Endothelial cell (in vitro differentiated cells): ENCODE measurements at places on chromosomes 3 and 15. TPM values are rescaled to one million over a fixed set of nuclear protein-coding genes. Genes with fewer than 3 reads are reported as not detected.

DNA sequence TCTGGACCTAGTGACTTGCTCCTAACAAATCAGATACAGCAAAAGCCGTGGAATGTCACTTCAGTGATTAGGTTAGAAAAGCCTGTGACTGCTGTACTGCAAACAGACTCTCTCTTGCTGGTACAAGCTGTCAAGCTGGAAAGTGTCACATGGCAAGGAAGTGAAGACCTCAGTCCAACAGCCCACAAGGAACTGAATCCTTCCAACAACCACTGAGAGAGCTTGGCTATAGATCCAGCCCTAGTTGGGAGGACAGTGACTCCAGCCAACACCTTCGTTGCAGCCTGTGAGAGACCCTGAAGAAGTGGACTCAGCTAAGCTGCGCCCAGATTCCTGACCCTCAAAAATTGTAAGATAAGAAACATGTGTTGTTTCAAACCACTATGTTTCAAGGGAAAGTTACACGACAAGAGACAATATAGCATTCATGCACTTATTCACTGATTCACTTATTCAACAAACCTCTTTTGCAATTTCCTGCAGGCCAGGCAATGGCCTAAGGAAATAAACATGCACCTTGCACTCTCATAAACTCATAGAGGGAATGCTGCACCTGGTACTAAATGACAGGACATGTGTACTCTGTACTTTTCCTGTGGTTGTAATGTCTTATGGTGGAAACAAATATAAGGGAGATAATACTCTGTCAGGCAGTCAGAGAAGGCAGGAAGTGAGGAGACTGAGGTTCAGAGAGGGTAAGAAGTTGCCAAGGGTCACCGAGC is 142.9 kb downstream of the CADPS start:
- no peak for DNase-seq

DNA sequence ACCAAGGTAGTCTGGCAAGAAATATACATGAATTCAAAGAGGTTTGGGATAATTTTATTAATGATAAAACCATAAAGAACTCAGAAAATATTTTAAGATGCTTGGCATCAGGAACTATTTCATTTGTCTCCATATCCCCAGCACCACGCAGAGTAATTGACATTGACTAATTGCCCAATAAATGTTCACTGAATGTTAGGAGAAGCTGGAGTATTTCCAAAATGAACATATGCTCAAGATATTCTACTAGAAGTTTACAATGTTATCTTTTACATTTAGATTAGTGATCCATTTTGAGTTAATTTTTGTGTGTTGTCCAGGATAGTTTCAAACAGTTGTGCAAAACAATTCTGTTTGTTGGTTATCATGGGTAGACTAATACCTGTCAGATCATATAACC is 298.8 kb upstream of the CTDSPL start:
- no peak for DNase-seq

DNA sequence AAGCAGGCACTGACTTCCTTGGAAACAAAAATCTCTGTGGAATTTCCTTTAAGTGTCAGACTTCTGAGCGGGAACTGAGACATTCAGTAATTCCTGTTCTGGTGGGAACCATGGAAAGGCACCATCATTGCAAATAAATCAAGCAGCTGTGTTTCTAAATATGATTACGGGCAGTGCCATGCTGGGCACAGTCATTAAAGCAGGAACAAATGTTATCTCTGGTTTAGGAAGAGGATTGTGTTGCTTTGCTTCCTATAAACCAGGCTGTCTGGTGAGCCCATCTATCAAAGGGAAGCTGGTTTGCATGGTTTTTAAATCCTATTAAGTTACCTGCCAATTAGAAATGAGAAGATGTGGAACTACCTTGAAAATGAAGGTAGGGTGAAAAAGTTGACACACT is 86.7 kb downstream of the EBLN2 start:
- no peak for DNase-seq

The KNG1 gene
- not detected for total RNA-seq

DNA sequence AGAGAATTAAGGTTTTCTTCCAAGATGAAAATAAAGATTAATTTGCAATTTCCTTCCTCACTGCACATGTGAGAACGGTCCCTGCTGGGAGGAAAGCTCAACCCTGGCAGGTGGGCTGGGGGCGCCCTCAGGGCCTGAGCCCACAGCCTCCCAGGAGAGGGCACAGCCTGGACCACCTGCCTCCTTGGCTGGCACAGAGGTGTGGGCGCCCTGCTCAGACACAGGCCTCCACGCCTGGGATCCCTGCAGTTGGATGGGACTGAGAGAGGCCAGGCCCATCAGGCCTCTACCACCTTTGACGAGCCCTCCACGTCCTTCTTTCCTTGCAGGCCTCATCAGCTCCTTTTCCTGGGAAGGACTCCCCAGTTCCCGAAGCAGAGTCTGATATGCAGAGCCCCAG is 46.4 kb downstream of the DNAJB8 start:
- DNase-seq, result no peak

The LDHAL6B gene
- total RNA-seq, result not detected

DNA sequence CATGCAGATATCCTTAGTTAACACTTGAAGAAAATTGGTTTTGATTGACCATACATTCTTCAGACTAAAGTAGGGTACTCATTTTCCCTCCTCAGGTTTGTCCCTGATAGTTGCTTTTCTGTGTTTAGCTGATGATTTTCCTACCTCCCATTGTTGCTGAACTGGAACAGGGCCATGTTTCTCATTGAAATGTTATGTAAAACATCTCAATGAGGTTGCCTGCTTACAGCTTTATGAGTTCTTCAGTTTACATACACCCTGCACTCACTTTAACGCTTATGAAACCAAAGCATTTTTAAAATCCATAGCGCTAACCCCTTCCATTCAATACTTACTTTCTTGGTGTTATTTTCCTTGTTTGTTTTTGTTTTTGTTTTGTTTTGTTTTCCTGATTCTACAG is 61.9 kb downstream of the HMG20A start:
- no peak for DNase-seq

DNA sequence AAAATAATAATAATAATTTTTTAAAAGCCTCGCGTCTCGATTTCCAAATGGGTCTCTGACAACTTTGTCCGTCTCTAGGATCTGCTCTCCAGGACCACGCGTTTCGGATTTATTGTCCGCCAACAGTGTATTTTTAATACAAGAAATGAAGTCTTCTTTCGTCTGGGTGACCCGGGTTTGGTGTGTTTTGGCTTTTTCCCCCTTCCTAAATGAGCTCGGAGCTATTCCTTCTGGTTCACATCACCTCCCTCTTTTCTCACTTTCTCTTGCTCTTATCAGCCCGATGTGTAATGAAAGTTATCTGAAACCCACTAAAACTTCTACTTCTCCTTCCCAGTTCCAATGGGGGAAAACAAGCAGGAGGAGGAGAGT is 516.7 kb downstream of the MECOM start:
- no peak for DNase-seq

The C2CD4A gene
- total RNA-seq, result 0.18 TPM

DNA sequence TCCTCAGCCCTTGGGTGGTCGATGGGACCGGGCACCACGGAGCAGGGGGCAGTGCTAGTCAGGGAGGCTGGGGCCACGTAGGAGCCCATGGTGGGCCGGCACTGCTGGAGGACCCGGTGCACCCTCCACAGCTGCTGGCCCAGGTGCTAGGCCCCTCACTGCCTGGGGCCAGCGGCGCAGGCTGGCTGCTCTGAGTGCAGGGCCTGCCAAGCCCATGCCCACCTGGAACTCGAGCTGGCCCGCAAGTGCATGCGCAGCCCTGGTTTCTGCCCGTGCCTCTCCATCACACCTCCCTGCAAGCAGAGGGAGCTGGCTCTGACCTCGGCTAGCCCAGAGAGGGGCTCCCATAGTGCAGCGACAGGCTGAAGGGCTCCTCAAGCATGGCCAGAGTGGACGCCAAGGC is 42.1 kb downstream of the KLHDC8B start:
- no peak for DNase-seq

DNA sequence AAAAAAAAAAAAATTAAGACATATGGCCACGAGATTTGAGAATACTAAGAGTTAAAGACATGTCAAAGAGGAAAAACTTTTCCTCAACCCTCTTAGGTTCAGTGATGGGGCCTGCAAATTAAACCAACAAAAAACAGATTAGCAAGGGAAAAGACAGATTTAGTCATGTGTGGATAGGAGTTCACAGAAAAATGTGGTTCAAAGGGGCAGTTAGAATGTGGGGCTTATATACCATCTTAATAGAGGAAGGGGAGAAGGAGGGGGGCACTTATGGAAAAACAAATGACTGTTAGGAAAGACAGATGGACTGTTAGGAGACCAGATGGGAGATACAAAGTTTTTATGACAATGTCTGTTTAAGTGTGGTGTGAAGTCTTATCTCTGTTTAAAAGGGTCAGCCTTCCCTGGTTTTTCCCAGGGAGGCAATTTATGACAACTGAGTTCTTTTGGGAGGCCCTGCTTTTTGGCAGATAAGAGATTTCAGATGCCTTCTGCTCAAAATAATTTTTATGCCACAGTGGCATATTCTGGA is 68.7 kb upstream of the FURIN start:
- no peak for DNase-seq

DNA sequence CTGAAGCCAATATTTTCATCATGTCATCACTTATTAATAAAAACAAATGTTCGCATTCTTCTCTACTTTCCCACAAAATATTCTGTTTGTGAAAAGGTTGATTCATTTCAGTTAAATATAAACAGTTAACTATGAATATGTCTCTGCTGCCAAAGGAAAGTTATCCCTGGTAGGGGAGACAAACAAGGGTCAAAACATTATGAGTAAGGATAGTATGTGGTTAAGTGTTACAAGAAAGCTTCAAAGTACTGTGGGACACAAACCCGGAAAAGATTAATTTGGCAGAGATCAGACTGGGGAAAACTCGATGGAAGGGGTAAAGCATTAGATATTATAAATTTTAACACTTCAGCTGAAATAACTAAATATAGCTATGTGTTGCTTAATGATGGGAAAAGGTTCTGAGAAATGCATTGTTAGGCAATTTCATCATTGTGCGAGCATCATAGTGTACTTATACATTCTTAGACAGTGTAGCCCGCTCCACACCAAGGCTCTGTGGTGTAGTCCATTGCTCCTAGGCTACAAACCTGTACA is 436.5 kb upstream of the TBL1XR1 start:
- no peak for DNase-seq

DNA sequence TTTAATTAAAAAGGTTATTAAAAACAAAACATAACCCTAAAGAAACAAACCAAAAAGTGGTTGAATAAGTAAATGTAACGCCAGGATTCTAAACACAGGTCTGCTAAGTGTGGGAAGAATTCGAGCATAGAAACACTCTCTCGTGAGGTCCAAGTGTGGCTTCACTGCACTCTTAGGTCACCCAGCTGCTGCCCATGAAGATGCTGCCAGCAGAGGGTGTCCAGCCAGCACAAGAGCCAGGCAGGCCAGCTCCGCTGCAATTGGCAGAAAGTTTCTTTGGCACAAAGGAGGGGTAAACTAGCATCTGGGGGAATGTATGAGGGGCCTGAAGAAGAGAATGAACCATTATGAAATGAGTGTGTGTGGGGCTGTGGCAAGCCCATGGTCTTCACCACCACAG is 215.7 kb upstream of the FEZF2 start:
- DNase-seq, result no peak

The MYD88 gene
- total RNA-seq, result 51.0 TPM

The LIPC gene
- not detected for total RNA-seq

GRCh38 chr3:20258371-20258770 is 72.4 kb upstream of the SGO1 start:
- no peak for DNase-seq

GRCh38 chr15:48131324-48131723 is 10.5 kb downstream of the SLC24A5 start:
- DNase-seq, result no peak

The ARGFX gene
- total RNA-seq, result not detected

- DNase-seq, result no peak
Measured at GRCh38 chr15:70801109-70801508, 37.8 kb upstream of the UACA start.

- no peak for DNase-seq
Measured at GRCh38 chr15:39432026-39432425, 148.9 kb upstream of the THBS1 start.

The SLC22A13 gene
- total RNA-seq, result 0.21 TPM

- DNase-seq, result no peak
Measured at GRCh38 chr15:33357845-33358244, 47.1 kb downstream of the RYR3 start.

DNA sequence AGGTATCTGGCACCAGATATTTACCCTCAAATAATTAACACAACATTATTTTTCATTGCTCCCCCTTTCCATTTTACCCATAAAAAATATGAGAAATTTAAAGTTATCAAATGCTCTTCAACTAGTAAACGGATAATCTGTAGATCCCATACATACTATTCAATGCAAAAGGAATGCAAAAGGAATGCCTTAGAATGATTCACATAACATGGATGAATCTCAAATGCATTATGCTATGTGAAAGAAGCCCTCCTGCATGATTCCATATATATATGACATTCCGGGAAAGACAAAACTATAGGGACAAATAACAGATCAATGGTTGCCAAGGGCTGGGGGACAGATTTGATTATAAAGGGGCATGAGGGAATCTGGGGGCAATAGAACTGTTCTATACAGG is 195.7 kb downstream of the STT3B start:
- DNase-seq, result no peak

- DNase-seq, result no peak
Measured at GRCh38 chr3:173913397-173913796, 515.9 kb downstream of the NLGN1 start.

The ST8SIA2 gene
- 4.1 TPM for total RNA-seq

The GHSR gene
- total RNA-seq, result not detected

- no peak for DNase-seq
Measured at GRCh38 chr3:45988362-45988761, 7.3 kb downstream of the FYCO1 start.

DNA sequence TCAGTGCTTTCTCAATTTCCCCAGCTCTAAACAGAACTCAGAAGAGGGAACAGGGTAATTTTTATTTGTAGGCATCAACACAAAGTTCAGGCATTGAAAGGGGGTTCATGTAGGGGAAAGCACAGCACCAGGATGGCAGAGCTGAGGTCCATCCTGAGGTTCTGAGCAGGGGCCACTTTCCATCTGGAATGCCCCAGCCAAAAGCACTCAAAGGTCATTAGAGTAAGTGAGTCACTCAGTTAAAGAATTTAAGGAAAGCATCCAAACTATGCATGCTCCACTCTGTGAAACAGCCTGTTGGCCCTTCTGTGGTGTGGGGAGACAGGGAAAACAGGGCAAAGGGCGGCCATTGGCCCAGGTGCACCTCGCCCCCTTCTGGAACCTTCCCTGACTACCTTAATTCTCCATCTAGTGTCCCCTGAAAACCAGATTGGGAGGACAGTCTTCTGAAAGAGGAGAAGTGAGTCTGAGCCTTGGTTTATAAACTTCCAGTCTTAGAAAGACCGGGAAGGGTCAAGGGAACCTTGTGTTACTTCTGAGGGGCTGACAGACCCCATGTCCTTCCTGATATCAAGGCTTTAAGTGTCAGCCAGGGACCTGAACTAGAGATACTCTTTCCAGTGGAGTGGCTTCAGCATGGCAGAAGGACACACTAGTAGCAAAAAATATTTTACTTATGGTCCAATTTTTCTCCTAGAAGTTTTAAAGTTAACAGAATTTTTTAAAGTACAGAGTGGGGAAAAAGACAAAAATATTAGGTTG is 133.3 kb downstream of the MYLK start:
- DNase-seq, result no peak

GRCh38 chr15:43086551-43086950 is 19.3 kb downstream of the UBR1 start:
- no peak for DNase-seq

- no peak for DNase-seq
Measured at GRCh38 chr3:106135451-106136160, 266.8 kb upstream of the CBLB start.

- no peak for DNase-seq
Measured at GRCh38 chr3:14852717-14853116, 34.0 kb downstream of the FGD5 start.

GRCh38 chr3:183576487-183577107 is 21.1 kb upstream of the KLHL6 start:
- no peak for DNase-seq

- no peak for DNase-seq
Measured at GRCh38 chr15:39247574-39247973, 333.3 kb upstream of the THBS1 start.
